ENCODE measurements at places on chromosomes 13 and 19. TPM values are rescaled to one million over a fixed set of nuclear protein-coding genes. Genes with fewer than 3 reads are reported as not detected.

SERTM1 gene
- polyA plus RNA-seq, result 0.29 TPM

KIRREL2 gene
- polyA plus RNA-seq, result 0.23 TPM

DOCK6 gene
- polyA plus RNA-seq, result not detected

- DNase-seq, result peak; percentile 49
These were observed 7.3 kb downstream of the ZNF555 start for GRCh38 chr19:2848616-2849015.

DNA sequence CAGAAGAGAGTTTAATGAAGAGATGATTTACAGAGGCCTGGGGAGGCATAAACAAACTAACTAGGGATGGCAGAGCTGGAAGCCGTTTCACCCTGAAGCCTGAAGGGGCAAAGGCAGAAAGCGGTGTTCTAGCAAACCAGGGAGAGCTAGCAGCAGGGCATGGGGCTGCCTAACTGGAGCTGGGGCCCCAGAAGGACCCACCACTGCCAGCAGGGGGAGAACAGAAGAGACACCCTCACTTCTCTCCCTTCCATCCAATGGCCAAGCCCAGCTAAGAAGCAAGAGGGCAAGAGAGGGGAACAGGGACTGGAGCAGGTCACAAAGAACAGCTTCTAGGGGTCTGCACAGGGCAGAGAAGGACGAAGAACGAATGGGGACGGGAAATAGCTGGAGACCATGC, 195.5 kb downstream of the KATNAL1 start:
- no peak for DNase-seq

DNA sequence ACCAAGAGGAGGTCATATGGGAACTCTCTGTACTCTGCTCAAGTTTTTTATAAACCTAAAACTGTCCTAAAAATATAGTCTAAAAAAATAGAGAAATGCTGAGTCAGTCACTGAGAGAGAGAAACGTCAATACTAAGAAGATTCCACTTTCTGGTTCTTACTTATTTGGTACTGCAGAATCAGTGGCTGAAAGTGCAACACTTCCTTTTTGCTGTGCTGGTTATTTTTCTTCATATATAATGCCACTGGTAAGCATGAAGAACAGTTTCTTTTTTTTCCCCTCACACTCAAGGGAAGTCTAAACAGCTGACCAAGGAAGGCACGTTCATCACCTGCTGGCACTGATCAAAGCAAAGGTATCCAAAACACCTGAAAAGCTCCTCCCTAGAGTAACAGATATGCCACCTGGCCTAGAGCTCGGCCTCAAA, 44.3 kb upstream of the N4BP2L1 start:
- no peak for DNase-seq

DNA sequence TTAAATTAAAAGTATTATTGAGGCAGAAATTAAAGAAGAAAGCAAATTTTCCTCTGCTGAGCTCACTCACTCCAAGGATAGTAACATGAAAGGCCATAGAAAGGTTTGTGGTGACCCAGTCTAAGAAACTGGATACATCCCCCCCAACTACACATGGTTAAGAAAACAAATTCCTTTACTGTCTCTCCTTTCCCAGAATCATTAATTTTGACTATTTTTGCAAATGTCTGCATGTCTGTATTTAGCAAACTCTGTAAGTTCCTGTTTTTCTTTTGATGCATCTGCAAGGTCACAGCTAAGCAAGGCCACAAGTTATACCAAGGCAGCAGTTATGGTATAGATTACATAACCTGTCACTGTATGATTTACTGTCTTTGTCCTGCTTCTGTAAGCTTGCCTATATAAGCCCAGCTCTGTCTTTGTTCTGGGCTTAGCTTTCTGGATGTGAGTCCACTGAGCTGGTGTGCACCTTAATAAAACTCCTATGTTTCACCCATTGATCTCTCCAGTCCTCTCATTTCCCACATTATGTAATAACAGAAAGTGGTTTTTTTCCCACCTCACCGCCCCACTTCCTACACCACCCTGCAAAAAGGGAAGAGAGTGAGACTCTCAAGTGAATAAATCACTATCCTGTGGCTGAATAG, 8.5 kb upstream of the ZNF83 start:
- DNase-seq, result no peak

DNA sequence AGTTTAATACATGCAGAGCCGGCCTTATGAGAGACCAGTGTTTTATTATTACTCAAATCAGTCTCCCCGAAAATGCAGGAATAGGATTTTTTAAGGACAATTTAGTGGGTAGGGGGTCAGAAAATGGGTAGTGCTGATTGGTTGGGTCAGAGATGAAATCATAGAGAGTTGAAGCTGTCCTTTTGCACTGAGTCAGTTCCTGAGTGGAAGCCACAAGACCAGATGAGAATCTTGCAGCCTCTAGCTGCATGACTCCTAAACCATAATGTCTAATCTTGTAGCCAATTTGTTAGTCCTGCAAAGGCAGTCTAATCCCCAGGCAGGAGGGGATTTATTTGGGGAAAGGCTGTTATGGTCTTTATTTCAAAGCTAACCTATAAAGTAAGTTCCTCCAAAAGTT, 1163.9 kb downstream of the DIAPH3 start:
- no peak for DNase-seq

DNA sequence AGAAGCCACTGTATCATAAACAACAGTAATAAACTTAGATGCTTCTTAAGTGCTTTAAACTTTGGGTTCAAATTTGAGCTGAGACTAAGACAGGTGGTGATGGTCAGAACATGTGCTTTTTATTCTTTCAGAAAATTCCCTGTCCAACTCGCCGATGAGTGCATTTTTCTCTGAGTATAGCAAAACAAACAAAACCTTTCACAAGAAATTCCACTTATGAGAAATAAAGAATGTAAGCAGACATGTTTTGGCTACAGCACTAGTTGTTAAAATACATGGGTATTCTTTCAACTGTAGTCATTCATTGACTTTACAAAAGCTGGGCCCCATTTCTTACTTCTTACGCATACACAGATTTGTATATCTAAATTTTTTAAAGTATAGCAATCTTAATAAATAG, 125.6 kb downstream of the SPRY2 start:
- no peak for DNase-seq

DNA sequence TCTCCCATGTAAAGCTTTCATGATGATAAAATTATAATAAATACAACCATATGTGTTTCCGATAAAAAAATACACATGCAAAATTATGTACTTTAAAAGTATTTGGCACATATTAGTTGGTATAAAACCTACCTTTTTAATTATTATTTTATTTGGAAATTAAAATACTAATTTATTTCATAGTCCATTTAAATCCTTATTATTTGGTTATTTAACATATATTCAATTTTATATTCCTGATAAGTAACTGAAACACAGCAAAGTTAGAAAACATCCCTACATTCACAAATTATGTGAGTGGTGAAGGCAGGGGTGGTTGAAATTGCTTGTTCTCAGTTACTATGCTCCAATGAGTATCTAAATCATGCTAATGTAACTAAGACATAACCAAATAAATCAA, 920.5 kb downstream of the SLITRK1 start:
- no peak for DNase-seq

- DNase-seq, result no peak
These were observed 31.6 kb downstream of the SIGLEC7 start for GRCh38 chr19:51173681-51174080.

- no peak for DNase-seq
These were observed 323.5 kb downstream of the FOXO1 start for GRCh38 chr13:40342901-40343300.

GRCh38 chr13:60351326-60351725, 45.7 kb upstream of the TDRD3 start:
- DNase-seq, result no peak

GRCh38 chr19:19849056-19849455, 16.6 kb upstream of the ZNF253 start:
- no peak for DNase-seq

DNA sequence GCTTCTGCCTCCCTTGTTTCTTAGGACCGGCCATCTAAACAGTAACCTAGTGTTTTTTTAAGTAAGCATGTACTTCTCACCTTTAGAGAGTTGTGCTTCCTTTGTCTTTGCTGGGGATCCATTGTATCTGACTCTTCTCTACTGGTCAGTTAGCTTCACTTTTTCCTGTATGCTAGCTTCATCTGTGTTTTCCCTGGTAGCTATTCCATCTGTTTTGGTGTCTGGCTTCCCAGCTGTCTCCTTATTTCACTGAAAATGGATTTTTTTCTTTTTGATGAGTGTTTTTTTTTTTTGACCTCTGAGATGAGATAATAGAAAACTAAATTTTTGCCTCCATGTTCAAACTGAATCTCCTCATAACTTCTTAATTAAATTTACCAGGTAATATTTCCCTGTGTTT, 637.0 kb upstream of the SLC10A2 start:
- DNase-seq, result no peak

- peak; percentile 31 for DNase-seq
These were observed 572 bp upstream of the FKBP8 start for GRCh38 chr19:18543814-18544475.

DNA sequence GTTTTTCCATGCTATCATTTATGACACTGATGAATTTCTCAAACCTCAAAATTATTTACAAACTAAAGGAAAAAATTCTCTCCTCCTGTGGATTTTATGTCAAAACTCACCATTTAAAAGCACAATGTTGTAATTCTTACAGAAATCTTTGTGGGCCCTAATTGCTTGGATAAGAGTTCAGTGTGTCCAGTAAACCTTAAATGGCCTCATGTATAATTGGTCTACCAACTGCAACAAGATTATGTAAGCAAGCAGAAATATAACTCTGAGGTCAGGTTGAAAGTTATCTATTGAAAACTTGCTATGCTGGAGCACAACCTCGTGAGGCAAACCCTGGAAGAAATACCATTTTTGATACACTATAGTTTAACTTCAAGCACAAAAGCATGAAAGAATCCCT, 22.0 kb downstream of the VWA8 start:
- no peak for DNase-seq

- peak; percentile 44 for DNase-seq
These were observed 54.0 kb downstream of the GNG7 start for GRCh38 chr19:2648528-2648937.

GRCh38 chr13:24287748-24288287, 21.6 kb upstream of the C1QTNF9 start:
- DNase-seq, result no peak

DNA sequence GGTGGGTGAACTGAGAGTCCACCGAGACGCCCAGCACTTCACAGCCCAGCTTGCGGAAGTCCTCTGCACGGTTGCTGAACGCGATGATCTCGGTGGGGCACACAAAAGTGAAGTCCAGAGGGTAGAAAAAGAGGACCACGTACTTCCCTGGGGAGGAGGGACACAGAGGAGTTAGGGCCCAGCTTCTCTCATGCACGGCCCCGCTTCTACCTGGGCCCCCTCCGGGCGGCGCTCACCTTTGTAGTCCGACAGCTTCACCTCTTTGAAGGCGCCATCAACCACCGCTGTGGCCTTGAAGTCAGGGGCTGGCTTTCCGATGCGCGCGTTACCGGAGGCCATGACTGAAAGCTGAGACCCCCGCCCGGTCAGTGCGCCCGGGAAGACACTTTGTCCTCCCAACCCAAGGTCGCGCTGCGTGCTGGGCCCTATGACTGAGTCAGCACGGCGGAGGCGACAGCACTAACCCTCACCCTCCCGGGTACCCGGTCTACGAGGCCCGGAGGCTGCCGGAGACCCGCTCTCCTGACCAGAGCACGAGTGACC, 606 bp downstream of the PRDX2 start:
- DNase-seq, result no peak

GRCh38 chr19:14063105-14063504, 1.2 kb upstream of the PALM3 start:
- DNase-seq, result no peak

DNA sequence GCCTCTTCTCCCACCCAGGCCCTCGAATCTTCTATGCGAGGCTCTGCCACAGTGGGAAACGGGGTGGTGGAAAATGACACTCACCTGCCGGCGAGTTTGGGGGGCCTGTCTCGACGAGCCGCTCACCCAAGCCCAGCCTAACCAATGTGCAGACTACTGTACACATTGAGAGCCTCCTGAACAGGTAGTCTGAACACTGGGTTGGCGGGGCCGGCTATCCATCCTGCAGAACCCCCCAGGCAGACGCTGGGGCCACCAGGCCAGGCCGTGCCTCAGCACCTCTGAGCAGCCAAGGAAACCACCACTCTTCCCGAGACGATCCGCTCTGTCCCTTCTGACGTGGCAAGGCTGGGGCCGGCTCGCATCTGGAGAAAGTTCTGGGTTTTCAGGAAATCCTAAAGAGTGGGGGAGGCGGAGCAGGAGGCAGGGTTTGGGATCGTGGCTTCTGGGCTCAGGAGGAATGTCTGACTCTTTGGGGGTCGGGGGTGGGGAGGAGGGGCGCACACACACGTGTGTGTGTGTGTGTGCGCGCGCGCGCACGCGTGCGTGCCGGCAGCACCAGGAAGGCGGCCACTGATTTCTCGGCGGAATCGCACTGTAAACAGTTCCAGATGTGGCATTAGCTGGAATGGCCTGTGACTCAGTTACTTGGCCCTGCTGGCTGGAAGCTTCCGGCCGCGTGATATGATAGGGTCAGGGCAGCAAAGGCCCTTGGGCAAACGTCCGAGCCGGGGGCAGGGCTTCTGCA, 18.5 kb downstream of the TMED1 start:
- DNase-seq, result peak; percentile 90

DNA sequence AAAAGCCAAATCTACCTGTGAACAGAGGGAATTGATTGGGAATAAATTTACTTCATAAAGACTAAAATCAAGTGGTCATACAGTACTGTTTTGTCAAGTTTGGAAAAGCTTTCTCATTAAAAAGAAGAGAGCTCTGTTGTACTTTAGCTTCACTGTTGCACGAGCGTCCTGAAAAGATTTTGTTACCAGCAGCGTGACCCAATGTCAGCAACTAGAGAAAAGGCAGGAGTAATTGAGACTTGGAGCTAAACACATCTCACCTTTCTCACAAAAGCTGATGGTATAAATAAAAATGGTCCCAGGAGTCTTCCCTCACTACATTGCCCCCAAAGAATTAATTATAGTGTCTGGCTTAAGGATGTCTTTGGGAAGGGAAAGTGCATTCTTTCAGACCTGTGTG, 613.7 kb downstream of the OLFM4 start:
- no peak for DNase-seq

- DNase-seq, result no peak
These were observed 33.2 kb downstream of the CCL25 start for GRCh38 chr19:8085598-8086408.

DNA sequence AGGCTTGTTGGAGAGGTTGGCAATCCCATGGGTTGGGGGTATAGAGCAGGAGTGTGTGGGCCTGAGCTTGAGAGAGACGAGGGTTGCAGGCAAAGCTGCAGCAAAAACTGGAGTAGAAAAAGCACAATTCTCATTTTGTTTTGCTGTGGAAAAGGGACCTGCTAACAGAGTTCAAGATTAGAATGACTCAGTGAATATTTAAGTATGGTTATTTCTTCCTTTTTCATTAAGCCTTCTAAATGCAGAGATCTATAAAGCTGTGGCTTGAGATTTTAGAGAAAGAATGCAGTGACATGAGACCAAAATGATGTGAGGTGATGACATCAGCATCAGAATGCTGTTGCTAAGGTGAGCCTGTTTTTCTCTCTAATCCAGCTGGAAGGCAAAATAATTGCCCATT, 10.8 kb upstream of the MBNL2 start:
- DNase-seq, result no peak
